Activated T-helper 1 cell treated with Interleukin-2 at 50 U/mL for 16 hours (primary cell): ENCODE measurements at places on chromosomes 1 and 21.

GRCh38 chr1:209869291-209870149, 41.7 kb downstream of the UTP25 start:
- DNase-seq, result no peak

DNA sequence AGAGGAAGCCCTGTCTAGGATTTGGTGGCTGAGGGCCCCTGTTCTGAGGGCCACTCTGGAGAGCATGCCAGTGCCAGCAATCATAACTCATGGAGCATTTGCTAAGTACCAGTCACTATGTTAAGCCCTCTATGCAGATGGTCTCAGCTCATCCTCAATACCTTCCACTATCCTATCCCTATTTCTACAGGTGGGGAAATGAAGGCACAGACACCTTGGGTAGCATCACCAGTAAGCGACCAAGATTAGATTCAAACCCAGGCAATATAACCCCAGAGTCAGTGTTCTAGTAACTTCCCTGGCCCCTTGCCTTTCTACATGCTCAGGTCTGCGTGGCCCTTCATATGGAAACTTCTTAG, 7.9 kb upstream of the NBPF1 start:
- no peak for DNase-seq

GRCh38 chr1:61612602-61613001, 112.3 kb downstream of the TM2D1 start:
- no peak for DNase-seq

- DNase-seq, result no peak
Observed at GRCh38 chr21:44303490-44303981, 3.7 kb downstream of the PFKL start.

GRCh38 chr1:170803711-170804110, 131.6 kb upstream of the MROH9 start:
- DNase-seq, result no peak

DNA sequence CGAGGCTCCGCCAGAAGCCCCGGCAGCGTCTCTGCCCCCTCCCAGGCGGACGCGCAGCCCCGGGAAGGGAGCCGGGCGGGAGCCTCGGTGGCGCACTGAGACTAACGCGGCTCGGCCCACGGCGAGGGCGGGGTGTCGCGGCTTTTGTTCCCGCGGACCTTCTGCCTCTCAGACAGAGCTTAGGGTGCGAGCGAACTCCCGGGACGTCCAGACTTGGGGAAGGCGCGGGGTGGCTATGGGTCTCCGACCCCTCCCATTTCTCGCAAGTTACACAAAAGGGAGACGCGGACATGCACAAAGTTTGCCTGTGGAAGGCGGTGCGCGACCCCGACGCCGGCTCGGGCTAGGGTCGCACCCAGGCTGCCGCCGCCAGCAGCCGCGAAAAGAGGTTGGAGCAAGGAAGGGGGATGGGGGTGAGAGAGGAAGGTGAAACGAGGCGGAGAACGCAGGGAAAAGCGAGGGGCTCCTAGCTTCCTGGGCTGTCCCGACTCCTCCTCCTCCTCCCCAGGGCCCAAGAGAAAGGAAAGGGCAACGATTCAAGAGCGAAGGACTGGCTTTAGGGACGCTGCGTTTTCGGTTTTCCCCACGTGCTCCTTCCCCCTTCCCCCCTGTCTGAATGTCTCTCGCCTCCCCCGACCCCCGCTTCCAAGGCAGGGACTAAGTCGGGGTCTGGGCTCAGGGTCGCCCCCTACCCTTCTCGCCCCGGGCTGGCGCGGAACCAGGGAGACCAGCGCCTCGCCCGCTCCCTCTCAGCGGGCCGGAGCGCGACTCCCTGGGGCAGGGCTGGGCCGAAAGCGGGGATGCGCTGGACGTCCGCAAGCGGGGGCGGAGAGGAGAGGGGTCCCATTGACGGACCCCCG, 729 bp downstream of the APP start:
- DNase-seq, result peak; percentile 8

DNA sequence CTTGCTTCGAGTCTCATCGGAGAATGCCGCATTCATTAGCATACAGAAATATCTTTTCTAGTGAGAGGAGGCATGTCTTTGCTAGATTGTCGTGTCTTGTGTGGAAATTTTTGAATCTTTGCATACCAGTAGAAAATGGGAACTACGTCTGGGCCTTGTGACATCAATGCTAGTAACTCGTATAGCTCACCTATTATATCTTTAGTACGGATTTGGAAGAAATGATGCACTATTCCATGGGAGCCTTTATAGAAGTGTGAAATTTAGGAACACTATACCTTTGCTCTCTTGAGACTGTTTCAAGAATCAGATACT, 835 bp downstream of the UHMK1 start:
- no peak for DNase-seq

GRCh38 chr1:144551107-144551542, 41.6 kb upstream of the PPIAL4F start:
- DNase-seq, result no peak

- no peak for DNase-seq
Observed at GRCh38 chr21:41647806-41648561, 118.9 kb downstream of the RIPK4 start.

DNA sequence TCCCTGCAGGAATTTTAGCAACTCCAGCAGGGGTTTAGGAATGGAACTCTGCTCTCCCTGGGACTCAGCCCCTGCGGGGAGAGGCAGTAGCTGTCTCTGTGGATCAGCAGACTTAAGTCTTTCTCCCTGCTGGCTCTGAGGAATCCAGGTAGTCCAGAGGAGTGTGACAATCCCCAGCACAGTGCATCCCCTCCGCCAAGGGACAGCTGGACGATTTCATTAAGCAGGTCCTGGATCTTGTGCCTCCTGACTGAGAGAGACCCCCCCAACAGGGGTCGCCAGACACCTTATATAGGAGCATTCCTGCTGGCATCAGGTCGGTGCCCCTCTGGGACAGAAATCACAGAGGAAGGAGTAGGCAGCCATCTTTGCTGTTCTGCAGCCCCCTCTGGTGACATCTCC, 30.6 kb downstream of the AKT3 start:
- DNase-seq, result no peak

GRCh38 chr1:54323324-54323739, 82.9 kb downstream of the SSBP3 start:
- no peak for DNase-seq

DNA sequence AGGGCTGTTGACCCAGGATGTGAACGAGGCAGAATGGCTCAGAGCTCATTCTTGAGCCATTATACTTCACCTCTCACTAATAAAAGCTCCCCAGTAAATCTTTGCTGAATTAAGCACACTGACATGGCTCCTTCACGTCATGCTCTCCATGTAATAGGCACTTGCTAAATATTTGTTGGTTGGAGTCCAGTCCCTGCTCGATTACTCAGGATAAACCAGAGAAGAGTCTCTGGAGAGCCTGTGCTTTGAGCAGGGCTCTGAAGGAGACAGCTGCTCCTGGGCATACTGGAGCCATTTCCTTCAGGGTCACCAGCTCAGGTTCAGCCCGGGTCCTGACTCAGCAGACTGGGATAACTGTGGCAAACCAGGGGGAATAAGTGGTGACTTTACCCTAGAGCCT, 46.9 kb downstream of the HLX start:
- DNase-seq, result no peak

DNA sequence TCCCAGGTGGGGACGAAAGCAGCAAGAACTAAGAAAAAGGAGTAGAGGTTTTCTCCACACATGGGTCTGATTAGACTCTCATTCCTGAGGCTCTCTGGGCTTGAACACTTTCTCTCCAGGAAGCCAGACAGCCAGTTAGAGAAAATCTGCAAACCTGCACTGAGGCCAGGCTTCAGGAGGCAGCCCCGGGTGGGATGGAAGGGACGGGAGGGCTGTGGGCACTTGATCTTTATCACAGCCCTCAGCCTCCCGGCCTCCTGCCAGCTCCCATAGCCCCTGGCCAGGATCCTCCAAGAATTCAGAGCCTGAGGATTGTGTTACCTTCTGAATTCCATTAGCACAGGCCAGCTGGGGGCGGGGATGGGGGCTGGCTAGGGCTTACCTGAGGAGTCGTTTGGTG, 40.1 kb downstream of the SERTAD4 start:
- DNase-seq, result no peak

DNA sequence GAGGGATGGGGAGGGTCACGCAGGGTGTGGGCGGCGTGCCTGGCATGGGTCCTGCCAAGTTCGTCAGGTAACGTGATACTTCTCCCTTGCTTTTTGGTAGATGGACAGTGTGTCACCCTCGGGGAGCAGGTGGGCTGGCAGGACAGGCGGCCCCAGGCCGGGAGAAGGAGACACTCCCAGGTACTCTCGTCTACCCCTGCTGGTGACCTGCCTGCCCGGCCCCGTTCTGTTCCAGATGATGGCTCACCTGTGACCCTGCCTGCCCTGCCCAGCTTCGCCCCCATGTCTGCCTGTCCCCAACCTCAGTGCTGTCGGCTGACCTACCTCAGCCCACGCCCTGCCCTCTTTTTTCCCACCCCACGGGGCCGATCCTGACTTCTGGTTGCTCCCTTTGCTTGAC, 144.7 kb downstream of the PCBP3 start:
- no peak for DNase-seq

- no peak for DNase-seq
Observed at GRCh38 chr1:240635466-240636256, 23.7 kb upstream of the GREM2 start.

GRCh38 chr1:154442006-154442740, 37.0 kb downstream of the IL6R start:
- DNase-seq, result no peak

DNA sequence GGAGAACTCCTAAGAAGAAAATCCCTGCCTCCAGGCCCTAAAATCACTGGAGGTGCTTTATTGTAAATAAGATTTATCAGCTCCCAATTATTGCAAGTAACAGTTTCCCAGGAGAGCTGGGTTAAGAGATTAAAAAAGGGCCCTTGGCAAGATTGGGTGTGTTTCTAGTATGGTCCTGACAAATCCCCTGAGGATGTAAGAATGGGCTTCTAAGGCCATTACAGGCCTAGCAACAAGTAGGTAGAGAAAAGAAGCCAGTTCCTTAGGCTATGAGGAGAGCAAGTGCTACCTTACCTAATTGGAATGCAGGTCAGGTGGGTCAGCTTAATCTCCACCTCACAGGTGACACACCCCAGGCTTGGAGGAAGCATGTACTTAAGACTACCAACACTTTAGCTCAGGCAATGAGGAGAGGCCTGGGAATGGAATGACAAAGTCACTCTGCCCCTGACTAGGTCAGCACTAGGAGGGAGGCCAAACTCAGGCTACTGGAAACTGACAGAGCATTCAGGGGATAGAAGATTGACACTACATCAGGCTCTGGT, 6.8 kb upstream of the OTUD7B start:
- no peak for DNase-seq

GRCh38 chr1:94721240-94721639, 98.9 kb upstream of the SLC44A3 start:
- no peak for DNase-seq

- DNase-seq, result no peak
Observed at GRCh38 chr1:1335792-1336248, 4.7 kb downstream of the TAS1R3 start.

GRCh38 chr1:158506369-158506987, 34.5 kb downstream of the OR10R2 start:
- no peak for DNase-seq

- no peak for DNase-seq
Observed at GRCh38 chr1:94382201-94382600, 36.0 kb upstream of the ABCD3 start.

GRCh38 chr1:222053790-222054294, 312.0 kb upstream of the DUSP10 start:
- DNase-seq, result no peak

DNA sequence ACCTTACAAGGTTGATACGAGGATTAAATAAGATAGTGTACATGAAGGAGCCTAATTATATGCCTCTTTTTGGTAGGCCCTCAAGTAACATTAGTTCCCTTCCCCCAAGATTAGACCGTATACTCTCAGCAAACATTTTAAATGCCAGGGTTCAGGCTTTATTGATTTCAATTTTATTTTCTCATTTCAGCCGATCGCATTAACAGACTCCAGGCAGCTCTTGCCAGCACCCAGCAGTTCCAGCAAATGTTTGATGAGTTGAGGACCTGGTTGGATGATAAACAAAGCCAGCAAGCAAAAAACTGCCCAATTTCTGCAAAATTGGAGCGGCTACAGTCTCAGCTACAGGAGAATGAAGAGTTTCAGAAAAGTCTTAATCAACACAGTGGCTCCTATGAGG, 104.4 kb upstream of the BMP8A start:
- DNase-seq, result no peak

GRCh38 chr1:92975551-92976232, 14.4 kb upstream of the DIPK1A start:
- no peak for DNase-seq

GRCh38 chr1:201356701-201357100, 20.8 kb downstream of the TNNT2 start:
- DNase-seq, result no peak

GRCh38 chr1:201501812-201502510, 5.0 kb downstream of the CSRP1 start:
- DNase-seq, result no peak

GRCh38 chr1:234125283-234125682, 220.8 kb downstream of the SLC35F3 start:
- DNase-seq, result no peak

GRCh38 chr1:20069874-20070273, at the start of gene PLA2G5:
Gene PLA2G5, plus strand, starts transcription at chr1:20070194. Its CDS starts 14,637 bp downstream, at chr1:20084831.
- no peak for DNase-seq

DNA sequence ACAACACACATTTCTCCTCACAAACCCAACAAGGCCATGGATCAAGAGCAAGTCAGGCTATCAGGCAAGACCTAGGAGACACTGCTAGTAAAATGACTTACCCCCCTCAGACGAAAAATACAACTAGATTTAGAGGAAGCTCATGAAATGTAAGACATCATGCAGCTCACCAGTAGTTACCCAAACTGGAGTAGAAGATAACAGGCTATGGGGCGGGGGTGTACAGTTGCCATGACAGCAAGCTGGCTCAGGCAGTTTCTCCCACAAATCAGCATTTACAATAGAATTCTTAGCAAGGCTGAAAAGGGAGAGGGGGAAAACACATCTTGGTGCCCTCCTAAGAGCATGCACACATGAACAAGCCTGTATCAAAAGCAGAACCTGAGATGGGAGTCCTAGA, 13.9 kb downstream of the TPM3 start:
- DNase-seq, result no peak

DNA sequence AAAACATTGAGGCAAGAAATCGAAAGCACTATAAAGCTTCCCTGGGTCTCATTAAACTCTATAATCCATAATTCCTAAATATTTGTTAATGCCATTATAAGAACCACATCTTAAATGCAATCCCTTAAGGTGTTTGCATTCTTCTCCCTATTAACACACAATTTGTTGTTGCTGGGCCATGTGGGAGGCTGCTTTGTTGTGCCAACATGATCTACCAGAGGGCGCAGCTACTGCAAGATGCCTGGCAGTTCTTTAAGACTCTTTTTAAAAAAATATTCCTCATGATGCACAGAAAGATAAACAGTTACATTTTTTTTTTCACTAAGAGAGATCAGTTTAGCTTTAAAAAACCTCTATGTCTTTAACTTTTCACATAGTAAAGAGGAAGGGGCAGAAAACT, 39.0 kb upstream of the BCAS2 start:
- DNase-seq, result no peak

- DNase-seq, result no peak
Observed at GRCh38 chr1:165891111-165891860, 63.9 kb downstream of the UCK2 start.

DNA sequence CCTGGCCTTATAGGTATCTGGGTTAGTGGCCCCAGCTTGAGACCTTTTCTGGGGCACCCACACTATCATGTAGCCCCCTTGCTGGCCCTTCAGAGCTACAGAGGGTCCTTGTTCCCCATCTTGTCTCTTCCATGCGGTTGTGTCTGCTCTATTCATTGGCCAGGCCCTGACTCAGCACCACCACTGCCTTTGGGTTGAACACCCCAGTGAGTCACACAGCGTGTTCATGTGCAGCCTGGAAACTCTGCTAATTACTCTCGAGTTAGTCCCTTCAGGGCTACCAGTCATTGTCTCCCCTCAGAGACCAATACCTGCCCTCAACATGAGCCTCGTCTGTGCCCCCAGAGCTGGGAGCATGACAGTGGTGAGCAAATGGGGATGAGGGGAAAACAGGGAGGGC, 28.2 kb upstream of the IKBKE start:
- DNase-seq, result no peak
